ENCODE measurements at places on chromosomes 5 and 9.

DNA sequence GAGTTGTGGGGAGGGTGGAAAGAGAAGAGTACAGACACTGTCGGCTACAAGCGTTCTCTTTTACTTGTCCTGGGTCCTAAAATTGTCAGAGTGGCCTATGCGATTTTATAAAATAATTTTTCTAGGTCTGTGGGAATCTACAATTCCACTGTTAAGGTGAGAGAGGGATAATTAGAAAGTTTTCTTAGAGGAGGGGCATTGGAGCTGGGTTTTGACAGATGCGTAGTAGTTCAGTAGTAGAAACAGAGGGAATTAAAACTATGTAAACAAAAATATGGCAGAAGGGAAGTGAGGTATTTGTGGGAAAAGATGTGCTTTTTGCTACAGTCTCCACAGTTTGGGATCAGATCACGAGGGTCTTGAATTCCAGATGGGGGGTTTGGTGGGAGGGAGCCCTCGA is 129.1 kb upstream of the SHB start:
- no peak for DNase-seq

- no peak for DNase-seq
Measured at GRCh38 chr9:99340281-99340680, 118.2 kb downstream of the SEC61B start.

GRCh38 chr9:103530934-103531333 is 535.8 kb downstream of the CYLC2 start:
- DNase-seq = no peak

GRCh38 chr5:164651546-164652275 is 1146.3 kb downstream of the MAT2B start:
- no peak for DNase-seq
